ENCODE measurements at places on chromosomes 3 and 15. TPM values are rescaled to one million over a fixed set of nuclear protein-coding genes. Genes with fewer than 3 reads are reported as not detected.

LTF gene
- not detected for total RNA-seq

RBMS3 gene
- total RNA-seq, result 21.4 TPM

GPR87 gene
- total RNA-seq, result not detected

DUOXA1 gene
- total RNA-seq, result not detected

KBTBD12 gene
- not detected for total RNA-seq

Measured in epithelial cell of alveolus of lung (primary cell).